ENCODE measurements at places on chromosomes 1 and 21.

DNA sequence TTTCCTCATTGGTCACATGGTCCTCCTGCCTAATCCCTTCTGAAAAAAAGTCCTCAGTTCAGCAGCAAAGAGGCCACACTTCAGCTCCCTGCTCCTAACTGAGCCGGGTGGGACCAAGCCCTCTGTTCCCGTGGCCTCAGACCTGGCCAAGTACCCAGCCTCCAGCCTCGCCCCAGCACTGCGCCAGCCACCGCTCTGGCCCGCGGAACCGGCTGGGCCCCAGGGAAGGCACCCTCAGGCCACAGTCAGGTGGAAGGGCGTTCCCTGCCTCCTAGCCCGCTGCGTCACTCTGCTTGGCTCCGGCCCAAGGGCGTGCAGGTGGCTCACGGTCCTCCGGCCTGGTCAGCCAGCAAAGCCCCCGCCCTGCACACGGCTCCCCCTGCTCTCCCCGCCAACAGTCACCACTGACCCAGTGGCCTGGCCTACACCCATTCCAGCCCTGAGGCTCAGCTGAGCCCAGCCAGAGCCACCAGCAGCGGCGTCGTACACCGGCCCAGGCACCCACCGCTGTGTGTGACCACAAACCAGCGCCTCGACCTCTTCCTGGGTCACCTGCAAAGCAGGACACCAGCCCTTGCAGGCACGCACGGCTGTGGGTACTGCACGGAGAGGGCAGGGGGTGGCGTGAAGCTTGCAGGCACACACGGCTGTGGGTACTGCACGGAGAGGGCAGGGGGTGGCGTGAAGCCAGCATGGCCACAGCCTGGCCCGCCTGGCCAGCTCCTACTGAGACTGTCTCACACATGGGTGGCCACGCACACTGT lies 19.4 kb downstream of the NADK start:
- DNase-seq = no peak

GRCh38 chr1:45430490-45430889 lies 60.5 kb downstream of the TESK2 start:
- no peak for DNase-seq

- no peak for DNase-seq
Measured at GRCh38 chr1:198638441-198638840, 399 bp upstream of the PTPRC start.

GRCh38 chr1:185632659-185633423 lies 101.3 kb upstream of the HMCN1 start:
- DNase-seq = no peak

GRCh38 chr1:217344712-217345111 lies 286.2 kb downstream of the GPATCH2 start:
- no peak for DNase-seq

GRCh38 chr21:28069450-28069923 lies 923.2 kb downstream of the LTN1 start:
- no peak for DNase-seq

GRCh38 chr1:24904731-24905354 lies 25.2 kb downstream of the RUNX3 start:
- DNase-seq = no peak

DNA sequence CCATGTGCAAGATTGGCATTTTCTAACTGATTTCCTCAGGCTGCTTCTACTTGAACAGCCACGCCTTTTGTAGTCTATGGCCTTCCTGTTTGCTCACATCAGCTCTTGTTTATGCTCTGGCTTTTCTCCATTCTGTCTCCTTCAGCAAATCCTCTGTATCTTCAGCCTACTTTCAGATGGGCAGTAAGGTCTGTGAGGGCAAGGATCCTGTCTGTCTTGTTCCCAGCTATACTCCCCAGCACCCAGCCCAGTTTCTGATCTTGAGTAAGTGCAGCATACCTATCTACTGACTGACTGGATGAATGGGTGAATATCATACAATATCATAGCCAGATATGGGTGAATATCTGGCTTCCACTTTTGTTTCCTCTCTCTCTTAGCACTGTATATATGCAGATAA lies 438.1 kb downstream of the LMO4 start:
- no peak for DNase-seq

- no peak for DNase-seq
Measured at GRCh38 chr1:43367026-43367903, 546 bp downstream of the ELOVL1 start.

DNA sequence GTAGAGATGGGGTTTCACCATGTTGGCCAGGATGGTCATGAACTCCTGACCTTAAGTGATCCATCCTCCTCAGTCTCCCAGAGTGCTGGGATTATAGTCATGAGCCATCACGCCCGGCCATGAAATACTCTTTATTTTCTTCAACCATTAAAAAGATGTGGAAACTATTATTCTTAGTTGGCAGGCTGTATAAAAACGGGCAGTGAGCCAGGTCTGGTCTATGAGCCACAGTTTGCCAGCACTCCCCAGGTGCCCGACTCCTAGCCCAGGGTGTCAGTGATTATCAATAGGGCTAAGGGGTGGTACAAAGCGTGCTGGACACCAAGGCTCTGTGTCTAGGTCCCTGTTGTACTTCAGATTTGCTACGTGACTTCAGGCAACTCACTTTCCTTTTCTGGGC lies 3.7 kb upstream of the TMEM61 start:
- DNase-seq = no peak

- no peak for DNase-seq
Measured at GRCh38 chr21:36236052-36236730, 79.6 kb downstream of the DOP1B start.

DNA sequence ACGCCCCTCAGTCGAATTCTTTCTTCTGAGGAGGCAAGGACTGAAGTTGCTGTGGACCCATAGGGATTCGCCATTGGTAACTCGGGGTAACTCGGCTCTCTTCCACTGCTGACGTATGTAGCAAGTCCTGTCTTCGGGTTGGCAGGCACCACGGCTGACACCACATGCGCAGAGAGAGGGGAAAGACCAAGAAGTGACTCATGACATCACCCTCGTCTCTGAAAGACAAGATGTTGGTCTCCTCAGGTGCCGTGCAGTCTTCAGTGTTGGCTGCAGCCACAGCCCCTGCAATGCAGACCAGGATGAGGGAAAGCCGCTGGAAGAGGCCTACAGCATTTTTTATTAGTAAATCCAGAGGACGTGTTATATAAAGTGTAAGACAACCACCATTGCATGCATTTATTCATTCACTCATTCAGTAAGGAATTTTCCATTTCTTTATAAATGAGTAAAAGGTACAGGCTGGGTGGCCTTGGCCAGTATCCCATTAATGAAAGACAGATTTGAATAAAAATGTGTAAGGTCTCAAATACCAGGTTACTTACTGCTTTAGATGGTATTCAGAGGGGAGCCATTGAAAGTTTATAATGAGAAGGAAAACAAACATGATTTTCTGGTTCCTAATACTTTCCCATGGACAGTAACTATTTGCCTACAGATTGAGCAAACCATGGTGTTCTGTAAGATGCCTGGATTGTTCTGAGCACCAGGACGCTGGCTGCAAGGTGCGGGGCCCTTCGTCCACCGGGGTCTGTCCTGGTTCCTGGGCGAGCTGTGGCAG lies 50.7 kb upstream of the IRF2BP2 start:
- no peak for DNase-seq

- DNase-seq = no peak
Measured at GRCh38 chr1:22971161-22971560, 1.5 kb downstream of the LACTBL1 start.

GRCh38 chr1:70675737-70676156 lies 264.7 kb downstream of the CTH start:
- no peak for DNase-seq

DNA sequence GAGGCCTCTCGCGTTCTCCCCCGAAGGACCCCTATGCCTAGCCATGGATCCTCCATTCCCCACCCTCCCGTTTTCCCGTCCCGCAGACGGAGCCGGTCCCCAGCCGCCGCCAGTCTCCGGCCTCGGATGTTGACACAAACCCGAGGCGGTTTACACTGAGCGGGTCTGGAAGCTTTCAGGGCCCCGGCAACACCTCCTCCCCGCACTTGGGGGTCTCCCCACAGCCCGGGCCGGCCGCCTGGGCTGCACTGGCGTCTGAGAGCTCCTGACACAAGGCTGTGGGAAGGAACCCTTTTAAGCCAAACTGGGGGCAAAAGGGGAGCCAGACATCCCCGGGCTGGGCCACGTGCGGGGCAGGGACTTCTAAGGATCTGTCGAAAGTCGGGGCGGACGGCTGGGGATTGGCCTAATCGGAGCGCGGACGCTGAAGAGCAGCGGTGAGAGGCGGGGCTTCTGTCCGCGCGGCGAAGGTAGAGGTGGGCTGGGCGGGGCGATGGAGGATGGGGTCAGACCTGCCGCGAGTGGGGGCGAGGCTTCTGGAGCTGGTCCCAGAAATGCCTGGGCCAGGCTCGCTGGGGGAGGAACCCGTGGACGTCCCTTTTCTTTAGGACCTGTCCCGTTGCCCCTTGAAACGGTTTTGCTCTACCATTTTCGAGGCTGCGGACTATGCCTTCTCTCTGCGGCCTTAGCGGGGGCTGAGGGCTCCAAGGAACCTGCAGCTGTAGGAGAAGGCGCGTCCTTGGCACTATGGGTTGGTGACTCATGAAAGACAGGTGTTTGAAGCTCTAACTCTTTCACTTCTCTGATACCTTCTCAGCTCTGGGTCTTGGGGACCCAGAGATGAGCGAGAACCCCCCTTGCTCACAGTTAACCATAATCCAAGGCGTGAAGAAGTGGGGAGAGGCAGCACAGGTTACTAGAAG lies 1.2 kb upstream of the HPCAL4 start:
- no peak for DNase-seq

DNA sequence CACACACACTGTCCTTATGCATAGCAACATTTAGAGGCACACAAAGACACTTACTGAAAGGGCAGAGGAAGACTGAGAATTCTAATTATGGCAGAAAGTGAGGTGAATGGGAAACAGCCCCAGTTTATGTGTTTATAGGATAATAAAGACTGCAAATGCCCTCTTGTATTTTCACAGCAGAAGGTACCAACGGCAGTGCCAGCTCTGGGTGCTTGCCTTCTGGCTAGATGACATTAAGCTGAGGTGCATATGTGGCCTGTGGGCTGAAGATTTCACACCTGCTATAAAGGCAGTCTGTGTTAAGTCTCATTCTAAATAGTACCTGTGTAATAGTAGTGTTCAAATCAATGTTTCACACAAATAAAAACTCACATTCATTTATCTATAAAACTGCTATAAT lies 347.2 kb upstream of the ZRANB2 start:
- no peak for DNase-seq

GRCh38 chr1:60136395-60136794 lies 62.8 kb upstream of the C1orf87 start:
- DNase-seq = no peak

DNA sequence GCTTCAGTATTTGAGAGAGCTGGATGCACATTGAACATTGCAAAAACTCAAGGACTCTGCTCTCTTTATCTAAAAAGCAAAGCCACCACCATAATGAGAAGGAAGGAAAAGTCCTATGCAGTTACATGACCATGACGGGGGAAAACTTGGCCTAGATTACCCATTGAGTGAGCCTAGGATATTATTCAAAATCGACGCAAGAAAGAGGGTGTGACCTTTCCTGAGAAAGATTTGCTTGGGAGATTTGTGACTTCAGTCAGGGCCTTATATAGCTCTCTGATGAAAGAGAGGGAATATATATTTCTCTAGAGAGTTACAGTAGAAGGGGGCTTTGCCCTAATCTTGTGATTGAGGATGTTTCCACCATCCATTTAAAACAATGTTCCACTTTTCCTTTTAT lies 153.0 kb upstream of the DPYD start:
- DNase-seq = no peak

- no peak for DNase-seq
Measured at GRCh38 chr1:14983277-14983676, 170.3 kb upstream of the TMEM51 start.

- DNase-seq = no peak
Measured at GRCh38 chr1:119139403-119139802, 1.1 kb downstream of the WARS2 start.

- no peak for DNase-seq
Measured at GRCh38 chr1:204549313-204549712, 33.1 kb downstream of the MDM4 start.

DNA sequence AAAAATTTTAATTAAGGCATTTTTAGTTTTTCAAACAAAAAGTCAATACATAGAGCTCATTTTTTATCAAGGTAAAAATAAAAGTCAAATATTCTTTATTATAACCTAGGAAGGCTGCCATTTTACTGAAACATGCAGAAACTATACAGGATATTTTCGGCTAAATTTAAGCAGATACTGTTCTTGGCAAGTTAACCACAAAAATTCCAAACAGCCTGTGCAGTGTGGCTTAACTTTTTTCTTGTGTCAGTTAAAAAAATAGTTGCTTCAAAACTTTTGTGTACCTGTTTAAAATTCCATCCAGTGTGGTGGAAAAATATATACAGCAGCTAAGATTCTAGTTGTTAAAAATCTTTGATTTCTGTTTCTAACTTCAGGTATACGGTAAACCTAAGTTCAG lies 135.0 kb downstream of the ATP5PO start:
- DNase-seq = no peak

GRCh38 chr1:64171246-64171645 lies 32.2 kb upstream of the UBE2U start:
- DNase-seq = no peak

DNA sequence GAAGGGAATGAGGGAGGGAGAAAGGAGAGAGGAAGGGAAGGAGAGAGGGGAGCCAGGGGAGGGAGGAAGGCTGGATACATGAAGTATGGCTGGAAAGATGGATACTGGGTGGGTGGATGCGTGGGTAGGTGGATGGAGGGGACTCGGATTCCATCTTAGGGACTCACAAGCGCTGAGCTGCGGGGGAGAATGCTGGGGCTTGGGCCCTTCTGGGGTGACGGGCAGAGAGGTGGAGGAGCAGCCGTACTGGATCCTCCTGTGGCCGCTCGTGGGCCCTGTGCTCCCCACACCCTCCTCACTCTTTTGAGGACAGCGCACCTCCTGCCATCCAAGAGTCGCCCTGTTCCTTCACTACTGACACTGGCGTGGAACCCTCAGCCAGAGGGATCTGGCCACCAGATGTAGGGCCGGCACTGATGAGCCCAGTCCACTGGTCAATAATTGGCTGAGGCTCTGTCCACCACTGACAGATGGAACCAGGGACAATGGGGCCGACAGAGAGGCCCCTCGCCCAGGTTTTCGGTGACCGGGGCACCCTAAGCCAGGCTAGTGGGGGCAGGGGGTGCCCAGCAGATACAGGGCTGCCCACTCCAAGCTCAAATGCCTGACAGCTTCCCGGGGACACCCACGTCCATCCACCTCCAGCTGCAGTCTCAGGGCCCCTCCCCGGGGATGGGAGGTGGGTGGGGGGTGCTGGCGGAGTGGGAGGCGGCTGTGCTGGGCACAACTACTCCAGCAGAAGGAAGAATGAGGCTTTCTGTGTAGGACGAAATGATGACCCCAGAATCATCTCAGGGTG lies 4.4 kb upstream of the ACTRT2 start:
- DNase-seq = no peak

DNA sequence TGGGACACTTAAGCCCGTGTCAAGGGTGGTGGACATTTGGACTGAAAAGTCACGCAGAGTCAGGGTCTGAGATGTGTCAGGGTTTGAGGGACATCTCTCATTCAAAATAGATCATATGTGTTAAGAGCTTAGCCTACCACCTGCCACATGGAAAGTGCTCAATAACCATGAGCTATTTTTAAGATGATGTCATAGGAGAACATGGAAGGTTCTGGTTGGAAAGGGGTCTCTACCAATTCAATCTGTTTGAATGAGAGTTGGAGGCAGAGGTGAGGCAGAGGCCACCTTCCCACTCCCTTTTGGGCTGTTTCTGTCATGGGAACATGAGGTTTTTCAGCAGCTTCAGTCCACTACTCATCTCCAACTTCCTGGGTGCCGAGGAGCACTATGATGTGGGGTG lies 239.9 kb downstream of the GRIK3 start:
- DNase-seq = no peak

Measured in activated T-cell treated with anti-CD3 and anti-CD28 coated beads for 1 hour (primary cell).